Thoracic aorta (tissue), 2 donors: ENCODE measurements at places on chromosomes 1 and 21.

GRCh38 chr1:29752141-29752540 is 515.8 kb downstream of the PTPRU start:
- DNase-seq = no peak

DNA sequence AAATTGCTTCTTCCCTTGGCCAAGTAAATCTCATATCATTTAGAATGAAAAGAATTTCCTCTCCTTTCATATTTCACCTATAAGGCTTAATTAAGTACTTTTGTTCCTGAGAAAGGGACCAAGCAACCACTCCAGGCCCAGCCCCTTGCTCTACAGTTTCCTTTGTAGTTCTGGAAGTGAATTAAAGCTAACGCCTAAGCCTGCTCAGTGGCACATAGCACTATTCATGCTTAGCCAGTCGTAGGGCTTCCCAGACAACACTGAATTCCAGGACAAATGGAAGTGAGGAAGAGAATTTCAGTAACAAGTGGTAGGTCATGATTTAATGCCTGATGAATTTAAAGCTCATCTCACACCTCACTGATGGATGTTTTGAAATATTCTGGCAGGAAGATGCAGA is 73.3 kb downstream of the RPAP2 start:
- DNase-seq = no peak

DNA sequence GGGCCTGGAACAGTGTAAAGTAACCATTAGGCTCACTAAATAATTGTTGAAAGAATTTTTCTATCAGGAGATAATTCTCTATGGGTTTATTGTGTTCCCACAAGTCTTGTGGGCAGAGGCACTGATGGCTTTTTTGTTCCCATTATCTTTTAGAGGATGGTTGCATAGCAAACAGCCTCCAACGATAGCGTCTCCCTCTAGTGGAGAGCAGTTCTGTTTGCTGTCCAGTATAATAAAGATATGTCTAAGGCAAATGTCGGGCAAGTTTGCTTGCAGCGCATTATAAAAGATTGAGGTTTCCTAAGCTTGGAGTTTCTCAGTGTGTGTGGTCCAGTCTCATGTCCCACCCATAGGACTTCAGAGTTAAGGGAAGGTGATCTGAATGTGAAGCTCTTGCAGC is 1.3 kb upstream of the SLC6A17 start:
- DNase-seq = no peak

GRCh38 chr1:97089173-97089572 is 367.6 kb downstream of the PTBP2 start:
- no peak for DNase-seq

DNA sequence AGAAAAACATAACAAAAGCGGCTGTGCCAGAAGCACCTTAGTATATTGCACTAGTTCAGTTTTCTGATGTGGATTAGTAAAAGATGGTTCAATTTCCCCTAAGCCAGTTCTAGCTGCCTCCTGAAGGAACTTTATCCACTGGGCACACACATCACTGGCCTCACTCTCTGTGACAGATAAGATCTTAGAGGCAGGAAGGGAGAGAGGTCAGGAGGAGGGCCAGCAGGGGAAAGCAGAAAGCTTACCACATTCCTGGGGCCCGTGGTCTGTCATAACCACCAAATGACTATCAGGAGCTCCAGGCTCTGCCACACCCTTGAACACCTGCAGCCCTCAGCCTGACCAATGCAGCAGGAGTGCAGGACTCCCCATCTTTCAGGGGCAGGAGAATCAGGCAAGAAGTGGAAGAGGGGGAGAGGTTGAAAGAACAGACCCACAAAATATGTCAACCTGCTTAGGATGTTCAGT is 37.8 kb downstream of the LRRC71 start:
- no peak for DNase-seq

GRCh38 chr1:20322825-20323612 is 32.3 kb downstream of the VWA5B1 start:
- DNase-seq = no peak

- no peak for DNase-seq
These were observed 42.3 kb downstream of the NVL start for GRCh38 chr1:224287714-224288113.

- DNase-seq = no peak
These were observed 725.7 kb downstream of the USP25 start for GRCh38 chr21:16455526-16455925.

GRCh38 chr1:44862829-44863401 is 19.9 kb upstream of the PTCH2 start:
- DNase-seq = no peak

DNA sequence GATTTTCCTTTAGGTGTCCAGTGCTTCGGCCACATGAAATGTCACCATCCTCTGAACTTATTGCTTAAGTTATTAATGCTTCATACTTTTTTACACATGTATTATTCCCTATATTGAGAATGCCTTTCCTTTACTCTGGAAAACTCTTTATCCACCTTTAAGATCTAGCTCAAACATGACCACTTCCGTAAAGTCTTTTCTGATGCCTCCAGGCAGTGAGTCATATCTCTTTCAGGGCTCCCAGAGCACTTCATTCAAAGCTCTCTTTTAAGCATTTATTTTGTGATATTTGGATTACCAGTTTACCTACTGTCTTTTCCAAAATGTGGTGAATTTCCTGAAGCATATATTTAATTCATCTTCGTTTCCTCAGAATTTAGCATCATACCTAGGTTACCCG is 178.9 kb downstream of the HS2ST1 start:
- DNase-seq = no peak

GRCh38 chr1:46501528-46501927 is 11.9 kb downstream of the DMBX1 start:
- no peak for DNase-seq

DNA sequence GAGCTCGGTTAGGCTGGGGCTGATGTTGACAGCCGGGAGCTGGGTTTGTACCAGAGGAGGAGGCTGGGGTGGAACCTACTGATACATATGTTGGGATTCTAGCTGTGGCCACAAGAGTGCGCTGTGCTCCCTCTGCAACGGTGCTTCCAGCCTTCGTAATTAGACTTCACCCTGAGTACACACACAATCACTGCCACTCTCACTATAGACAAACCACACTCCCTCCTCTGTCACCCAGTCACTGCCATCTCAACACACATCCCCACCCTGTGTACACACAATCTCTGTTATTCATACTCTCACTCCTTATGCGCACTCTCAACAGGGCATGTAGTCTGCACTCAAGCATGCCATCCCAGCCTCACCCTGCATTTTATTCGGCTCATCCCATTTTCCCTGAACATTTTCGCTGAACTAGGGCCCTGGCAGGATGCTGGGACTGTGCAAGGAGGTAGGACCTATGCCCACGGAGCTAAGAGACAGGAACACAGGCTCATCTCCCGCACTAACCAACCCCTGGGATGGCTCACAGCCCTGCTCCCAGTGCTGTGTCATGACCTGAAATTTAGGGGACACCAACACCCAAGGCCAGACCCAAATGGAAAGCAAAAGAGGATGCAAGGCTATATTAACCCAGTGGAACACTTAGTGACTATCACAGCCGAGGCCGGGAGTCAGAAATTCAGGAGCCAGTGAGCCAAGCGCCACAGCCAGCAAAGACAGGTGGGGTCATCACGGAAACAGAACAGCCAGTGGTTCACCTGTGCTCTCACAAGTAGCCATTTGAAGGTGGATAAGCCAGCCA is 5.7 kb downstream of the GJB3 start:
- DNase-seq = no peak

DNA sequence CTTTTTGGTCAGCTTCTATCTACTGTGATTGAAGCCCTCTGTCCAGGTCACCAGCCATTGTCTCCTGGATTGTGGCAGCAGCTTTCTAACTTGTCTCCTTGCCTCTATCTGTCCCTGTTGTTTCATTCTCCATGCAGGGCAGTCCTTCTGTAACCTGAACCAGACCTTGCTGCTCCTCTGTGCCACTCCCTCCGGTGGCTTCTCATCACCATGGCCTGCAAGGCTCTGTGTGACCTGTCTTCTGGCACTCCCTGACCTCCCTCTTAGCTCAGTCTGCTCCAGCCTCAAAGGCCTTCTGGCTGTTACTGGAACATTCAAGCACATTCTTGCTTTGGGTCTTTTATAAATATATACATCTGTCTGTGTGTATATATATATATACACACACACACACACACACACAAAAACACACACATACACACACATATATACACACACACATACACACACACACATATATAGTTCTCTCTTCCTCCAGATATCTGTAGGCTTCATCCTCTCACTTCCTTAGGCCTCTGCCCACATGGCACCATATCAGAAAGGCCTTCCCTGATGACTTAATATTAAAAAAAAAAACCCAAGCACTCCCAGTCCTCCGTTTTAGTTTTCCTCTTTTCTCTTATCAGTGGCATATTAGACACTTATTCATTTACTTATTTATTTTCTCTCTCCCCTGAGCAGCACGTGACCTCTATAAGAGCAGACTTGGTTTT is 21.2 kb upstream of the JUN start:
- DNase-seq = no peak

- DNase-seq = no peak
These were observed 515.9 kb upstream of the PKN2 start for GRCh38 chr1:88168126-88168525.

- DNase-seq = no peak
These were observed at the start of gene FLG for GRCh38 chr1:152325111-152325510. TSS of gene FLG (minus strand) at chr1:152325239. CDS start at chr1:152315456, 9,783 bp downstream.

- DNase-seq = no peak
These were observed 80.3 kb upstream of the ETS2 start for GRCh38 chr21:38725196-38726157.

DNA sequence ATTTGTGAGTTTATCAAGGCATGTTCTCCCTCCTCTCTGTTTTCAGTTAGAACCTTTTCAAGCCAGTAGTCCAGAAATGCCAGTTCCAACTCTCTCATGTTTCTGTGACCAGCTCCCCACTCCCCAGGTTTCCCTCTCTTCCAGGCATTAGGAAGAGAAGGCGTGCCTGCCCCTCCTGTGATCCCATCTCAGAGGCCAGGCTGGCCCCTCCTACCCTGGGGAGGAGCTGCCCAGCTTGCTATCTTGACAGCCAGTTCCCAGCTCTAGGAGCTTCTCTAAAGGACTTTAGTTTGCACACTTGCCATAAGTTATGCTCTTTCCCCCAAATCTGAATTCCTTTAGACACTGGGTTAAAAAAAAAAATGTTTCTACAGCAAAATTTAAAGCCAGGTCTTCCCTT is 8.9 kb downstream of the HYI start:
- DNase-seq = no peak

DNA sequence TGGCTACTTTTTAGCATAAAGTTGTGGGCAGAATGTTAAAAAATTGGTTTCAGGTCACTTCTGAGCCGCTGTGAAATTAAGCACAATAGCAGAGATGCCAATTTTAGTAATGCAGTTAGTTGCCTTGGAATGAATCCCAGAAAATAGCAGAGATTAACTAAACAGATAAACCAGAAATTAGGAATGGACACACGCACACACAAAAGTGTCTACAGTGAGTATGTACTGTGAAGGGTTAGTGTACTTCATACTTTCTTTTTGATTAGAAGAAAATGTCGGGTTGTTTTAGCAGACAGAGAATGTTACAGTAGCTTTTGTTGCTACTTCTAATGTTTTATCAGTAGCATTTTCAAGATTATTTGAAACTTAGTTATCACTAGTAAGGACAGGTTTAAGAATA is 106.7 kb downstream of the LEPR start:
- no peak for DNase-seq

- DNase-seq = no peak
These were observed 15.3 kb downstream of the CD2 start for GRCh38 chr1:116769561-116769977.
